ENCODE measurements at places on chromosomes 1 and 21.

DNA sequence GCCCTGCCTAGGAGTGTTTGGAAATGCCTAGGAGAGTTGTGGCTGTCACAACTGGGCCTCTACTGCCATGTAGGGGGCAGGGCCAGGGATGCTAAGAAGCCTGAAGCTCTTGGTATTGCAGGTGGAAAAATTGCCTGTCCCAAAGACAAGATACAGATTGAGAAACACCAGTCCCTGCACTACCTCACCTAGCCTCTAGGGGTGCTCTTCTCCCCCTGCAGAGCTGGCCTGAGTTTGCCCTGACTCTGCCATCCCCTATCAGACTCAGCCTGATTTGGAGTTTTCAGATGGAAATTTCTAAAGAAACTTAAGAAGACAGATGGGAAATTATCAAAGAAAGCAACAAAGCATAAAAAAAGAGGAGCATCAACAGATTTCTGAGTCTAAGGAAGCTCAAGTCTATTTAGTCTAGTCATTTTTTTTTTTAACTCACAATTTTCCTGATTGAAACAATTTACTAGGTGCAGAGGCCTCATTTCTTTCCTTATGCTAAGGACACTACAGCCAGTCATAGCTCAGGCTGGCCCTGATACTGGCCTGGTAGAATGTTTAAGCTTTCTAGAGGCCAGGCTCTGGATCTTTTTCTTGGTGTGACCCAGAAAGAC lies 61.4 kb upstream of the LRRN2 start:
- DNase-seq = peak; percentile 43

DNA sequence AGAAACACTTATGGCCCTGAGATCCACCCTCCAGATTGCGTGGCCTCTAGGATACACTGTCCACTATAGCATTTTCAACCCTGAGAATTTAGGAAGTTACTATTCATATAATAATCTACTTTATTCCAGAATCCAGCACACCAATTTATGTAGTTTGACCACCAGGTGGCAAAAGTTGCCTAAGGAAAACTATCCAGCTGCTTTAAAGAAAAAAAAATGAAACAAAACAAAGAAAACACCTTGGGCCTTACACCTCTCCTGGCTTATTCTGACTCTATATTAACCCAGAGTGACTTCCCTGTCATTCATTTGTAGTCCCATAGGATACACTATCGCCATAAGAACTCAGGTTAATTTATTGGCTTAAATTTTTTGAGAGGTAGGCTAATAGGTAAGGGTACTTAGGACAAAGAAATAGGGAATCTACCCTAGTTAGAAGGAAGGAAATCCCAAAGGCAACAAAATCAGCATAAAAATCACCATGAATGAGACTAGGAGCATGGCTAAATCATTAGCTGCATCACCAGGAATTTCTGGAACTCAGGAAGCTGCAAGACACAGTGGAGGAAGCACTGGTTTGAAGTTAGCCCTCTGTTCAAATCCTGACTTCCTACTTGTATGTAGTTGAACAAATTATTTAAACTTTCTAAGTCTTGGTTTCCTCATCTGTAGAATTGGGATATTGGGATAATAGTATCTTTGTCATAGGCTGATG lies 107.5 kb downstream of the SPAG17 start:
- DNase-seq = peak; percentile 51

GRCh38 chr1:54542962-54543539 lies 5.0 kb upstream of the ACOT11 start:
- DNase-seq = peak; percentile 10

- peak; percentile 66 for DNase-seq
These were observed 84.9 kb upstream of the SLC44A3 start for GRCh38 chr1:94734963-94735901.

DNA sequence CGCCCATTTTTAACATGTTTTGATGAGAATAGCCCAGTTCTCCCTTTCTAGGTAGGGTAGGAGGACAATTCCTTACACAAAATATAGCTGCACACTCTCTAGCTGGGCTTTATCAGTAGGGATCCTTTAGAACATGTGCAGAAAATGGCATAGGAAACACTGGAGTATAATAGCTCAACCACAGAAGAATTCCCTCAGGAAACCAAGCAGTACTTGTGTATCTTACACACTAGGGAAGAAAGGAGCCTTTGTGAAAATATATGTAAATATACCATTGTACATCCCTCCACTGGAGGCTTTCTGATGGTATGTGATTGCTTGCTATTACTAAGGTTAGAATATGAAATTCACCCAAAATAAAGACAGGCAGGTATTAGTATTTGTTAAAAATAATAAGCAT lies 153.5 kb downstream of the LRRC40 start:
- DNase-seq = no peak

GRCh38 chr1:192867180-192867579 lies 58.3 kb downstream of the RGS2 start:
- DNase-seq = no peak

- DNase-seq = no peak
These were observed 216.9 kb downstream of the RYR2 start for GRCh38 chr1:237258871-237259270.

DNA sequence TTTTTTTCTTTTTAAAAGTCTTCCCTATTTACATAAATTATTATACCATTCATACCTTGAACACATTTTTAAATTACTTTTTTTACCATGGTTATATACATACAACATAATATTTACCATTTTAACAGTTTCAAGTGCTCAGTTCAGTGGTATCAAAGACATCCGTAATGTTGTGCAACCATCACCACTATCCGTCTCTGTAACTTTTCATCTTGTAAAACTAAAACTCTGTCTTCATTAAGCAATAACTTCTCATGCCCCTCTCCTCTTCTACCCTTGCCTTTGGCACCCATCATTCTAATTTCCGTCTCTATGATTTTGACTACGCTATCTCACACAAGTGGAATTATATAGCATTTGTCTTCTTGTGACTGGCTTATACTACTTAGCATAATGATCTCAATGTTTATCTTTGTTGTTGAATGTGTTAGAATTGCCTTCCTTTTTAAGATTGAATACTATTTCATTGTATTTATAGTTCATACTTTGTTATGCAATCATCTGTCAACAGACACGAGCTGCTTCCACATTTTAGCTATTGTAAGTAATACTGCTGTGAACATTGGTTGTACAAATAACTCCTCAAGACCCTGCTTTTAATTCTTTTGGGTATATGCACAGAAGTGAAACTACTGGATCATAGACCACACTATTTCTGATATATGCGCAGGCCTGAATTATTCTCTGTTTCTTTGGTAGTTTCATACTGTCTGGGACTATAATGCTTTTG lies 689.5 kb upstream of the NCAM2 start:
- DNase-seq = no peak

DNA sequence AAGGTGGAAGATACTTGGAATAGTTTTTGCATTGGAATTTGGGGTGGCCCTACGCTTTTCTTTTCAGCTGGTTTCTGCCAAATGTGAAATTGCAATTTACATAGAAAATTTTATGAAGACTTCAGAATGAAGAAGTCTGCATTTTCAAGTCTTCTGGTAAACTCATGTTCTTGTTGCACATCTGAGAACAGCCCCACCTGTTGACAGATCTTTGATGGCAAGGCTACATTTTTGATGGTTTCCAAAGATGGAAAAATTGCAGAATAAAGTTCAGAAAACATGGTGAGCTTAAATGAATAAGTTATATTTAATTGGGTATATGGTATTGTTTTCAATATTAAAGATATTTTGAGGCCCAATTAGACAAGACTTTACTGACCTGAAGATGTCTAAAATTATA lies 25.4 kb downstream of the OLFM3 start:
- DNase-seq = no peak

- DNase-seq = no peak
These were observed 59.3 kb downstream of the IGSF5 start for GRCh38 chr21:39804240-39804639.

DNA sequence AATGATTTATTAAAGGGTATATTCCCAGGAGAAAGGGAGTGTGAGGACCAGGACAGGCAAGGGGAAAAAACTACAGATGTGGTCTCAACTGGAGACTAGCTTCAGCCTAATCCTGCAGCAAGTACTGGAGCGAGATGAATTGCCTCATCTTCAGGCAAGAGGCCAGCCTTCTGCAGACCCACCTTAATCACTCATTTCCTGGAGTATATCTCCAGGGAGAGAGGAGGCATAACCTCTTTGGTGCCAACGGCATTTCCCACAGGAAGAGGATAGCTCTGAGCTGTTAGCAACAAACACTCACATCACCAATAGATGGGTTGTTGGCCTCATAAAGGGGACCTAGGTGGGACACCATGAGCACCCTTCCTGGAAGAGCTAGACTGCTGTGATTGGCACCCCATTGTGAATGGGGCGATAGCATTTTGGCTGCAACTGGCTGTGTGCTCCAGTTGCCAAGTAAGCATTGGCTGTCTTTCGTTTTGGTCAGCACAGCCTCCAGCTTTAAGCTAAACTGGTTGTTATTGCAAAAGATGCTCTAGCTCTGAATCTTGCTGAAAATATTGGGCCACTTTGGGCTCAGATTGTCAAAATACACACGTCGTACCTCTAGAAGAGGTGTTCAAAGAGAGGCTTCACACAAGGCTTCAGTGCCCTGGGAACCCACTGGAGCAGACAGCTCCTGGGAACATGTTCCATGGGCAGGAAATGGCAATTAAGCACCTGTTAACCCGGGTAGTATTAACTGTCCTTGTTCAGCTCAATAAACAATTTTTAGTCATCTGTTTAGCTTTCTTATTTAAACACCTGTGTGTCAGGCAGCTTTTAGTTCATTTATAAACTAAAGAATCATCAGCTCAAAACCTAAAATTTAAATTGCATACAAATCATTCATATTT lies 314.8 kb upstream of the C1orf87 start:
- no peak for DNase-seq

DNA sequence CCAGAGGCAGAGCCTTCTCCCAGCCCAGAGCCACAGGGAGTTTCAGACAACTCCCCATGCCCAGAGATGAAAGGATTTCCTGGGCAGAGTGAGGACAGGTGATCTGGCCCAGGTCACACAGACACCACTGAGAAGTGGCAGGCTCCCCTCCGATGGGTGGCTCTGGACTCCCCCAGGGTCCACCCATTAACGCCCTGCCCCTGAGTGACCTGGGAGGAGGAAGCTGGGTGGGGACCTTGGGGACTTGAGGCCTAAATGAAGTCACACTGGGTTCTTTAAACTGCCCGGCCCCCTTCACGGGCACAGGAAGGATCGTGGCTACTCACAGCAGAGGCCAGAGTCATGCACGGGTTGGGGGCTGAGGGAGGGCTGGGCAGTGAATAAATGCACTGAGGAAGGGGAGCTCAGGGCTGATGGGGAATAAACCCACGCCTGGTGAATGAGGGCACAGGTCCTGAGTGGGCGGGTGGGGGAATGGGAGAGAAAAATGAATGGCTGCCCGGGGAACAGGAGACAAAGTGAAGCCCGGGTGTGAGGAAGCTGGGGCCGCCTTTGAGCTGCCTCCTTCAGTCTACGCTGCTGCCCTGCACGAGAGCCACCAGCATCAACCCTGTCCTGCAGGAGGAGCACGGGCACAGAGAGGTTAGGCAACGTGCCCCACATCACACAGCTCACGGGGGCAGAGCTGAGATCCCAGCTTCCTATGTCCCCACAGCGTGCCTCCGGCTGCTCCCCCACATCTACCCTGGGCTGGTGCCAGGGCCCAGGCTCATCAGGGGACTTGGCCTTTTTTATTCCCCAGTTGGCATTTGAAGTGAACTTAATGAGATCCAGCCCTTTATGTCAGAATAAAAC lies 404.3 kb downstream of the MATN1 start:
- peak; percentile 26 for DNase-seq

- peak; percentile 38 for DNase-seq
These were observed 65.5 kb downstream of the PRKAA2 start for GRCh38 chr1:56710646-56711045.

GRCh38 chr1:23651069-23651808 lies 40.4 kb upstream of the RPL11 start:
- DNase-seq = no peak

GRCh38 chr1:161226320-161226711 lies 456 bp downstream of the TOMM40L start:
- no peak for DNase-seq

DNA sequence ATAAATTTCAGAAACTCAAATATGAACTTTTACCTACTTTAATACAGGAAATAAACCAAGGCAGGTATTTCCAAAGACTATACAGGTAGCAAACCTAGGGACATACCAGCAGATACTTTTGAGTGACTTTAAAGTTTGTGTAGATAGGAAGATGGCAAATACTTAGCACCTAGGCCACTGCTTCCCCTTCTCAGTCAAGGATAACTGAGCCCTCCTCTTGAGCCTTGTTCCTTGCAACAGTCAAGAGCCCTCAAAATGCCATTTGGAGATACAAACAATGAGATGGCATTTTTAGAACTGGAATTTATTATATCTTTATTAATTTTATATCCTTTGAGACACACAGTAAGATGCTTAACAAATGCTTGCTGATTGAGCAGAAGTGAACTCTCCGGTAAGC lies 65.9 kb downstream of the LPGAT1 start:
- no peak for DNase-seq

DNA sequence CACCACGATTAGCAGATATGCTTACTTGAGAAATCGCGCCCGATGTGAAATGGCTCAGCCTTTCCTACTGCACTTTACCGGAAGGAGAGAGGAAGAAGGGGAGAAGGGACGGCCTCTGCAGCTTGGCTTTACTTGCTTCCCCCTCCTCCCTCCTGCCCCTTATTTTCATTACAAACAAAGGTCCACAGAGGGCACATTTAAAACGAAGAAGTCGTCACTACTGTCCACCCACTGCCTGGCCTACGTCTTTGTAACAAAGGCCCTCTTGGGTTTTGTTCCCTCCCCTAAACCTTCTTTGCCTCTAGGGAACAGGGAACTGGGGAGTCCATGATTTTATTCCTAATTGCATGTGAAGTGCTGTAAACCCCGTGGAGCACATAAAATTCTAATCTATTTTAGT lies 308.5 kb downstream of the LMX1A start:
- DNase-seq = no peak

- DNase-seq = no peak
These were observed 17.0 kb upstream of the RUNX3 start for GRCh38 chr1:24946861-24947658.

DNA sequence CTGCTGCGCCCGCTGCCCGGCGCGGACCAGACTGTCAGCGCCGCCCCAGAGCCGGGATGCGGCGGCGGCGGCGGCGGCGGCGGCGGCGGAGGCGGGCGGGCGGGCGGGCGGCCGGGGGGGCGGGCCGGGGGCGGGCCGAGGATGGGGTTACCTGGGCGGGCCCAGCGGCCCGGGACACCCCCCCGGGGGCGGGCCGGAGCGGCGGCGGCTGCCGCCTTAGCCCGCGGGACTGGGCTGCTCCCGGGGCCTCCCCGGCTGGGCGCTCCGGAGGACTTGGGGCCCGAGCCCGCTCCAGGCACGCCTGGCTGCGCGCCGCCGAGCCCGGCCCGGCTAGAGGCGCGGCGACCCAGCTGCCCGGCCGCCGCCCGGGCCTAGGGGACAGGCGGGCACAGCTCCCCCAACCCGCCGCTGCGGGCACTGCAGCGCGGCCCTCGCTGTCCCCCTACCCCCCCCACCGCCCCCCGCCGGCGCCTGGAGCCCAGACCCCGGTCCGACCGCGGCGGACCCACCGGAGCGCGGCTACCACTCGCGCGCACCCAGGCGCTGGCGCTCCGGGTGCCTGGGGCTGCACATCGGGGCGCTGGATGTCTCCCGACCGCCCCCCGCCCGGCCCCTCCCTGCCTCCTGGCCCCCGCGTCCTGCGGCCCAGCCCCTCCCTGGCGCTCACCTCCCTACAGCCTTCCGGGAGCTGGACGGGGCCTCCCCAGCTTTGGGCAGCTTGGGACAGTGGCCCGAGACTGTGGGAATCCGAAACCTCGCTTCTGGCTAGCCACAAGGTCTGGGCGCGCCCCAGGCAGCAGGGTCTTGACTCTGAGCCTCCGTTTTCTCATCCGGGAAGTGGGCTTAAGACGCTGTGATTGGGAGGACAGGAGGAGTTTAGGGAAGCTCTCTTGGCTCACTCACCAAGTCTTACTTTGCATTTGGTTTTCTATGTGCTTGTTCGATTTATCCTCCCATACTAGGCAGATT lies at the start of gene WNT4:
WNT4 (minus strand) TSS at position 33 of the 969 bp plus-strand sequence. CDS start 175 bp downstream, outside the sequence.
- DNase-seq = no peak
